ENCODE measurements at places on chromosomes 2 and 18.
A peak's percentile ranks its signal among the peaks of the same experiment; 100 is the strongest.

- DNase-seq, result peak; percentile 42
Observed at GRCh38 chr2:235044501-235045271, 92.9 kb downstream of the SH3BP4 start.

DNA sequence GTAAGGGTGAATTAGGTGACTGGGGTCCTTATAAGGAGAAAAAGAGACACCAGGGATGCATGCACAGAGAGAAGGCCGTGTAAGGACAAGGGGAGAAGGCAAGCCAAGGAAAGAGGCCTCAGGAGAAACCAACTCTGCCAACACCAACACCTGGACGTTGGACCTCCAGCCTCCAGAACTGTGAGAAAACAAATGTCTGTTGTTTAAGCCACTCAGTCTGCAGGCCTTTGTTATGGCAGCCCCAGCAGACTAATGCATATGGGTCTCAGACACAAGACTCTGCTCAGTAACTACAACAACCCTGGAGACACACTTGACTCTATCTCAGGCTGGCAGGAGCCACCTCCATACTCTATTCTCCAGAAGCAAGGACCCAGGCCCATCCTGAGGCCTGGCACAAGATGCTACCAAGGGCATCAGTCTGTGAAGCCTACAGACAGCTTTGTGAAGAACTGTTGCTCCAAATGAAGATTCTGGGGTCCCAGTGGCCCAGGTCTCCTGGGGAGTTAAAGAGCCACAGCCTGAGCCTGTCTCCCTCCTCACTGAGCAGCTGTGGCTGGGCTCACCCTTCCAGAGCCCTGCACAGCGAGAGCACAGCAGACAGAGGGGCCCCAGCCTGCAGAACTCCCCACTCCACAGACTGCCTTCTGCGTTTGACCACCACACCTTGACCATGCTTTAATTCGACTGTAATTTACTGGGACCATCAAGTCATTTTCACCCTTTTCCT lies 43.0 kb upstream of the SLC35G4 start:
- DNase-seq, result no peak

GRCh38 chr2:43745457-43745856 lies 28.4 kb upstream of the DYNC2LI1 start:
- no peak for DNase-seq

- no peak for DNase-seq
Observed at GRCh38 chr2:105455488-105456003, 56.7 kb upstream of the FHL2 start.

Measured in activated CD8-positive, alpha-beta memory T cell treated with anti-CD3 and anti-CD28 coated beads, Interleukin-2, amount 10 ng/mL, durations not matched to agents 7 days and 5 days (primary cell).